ENCODE measurements at places on chromosomes 2 and 18. TPM values are rescaled to one million over a fixed set of nuclear protein-coding genes. Genes with fewer than 3 reads are reported as not detected.

DNA sequence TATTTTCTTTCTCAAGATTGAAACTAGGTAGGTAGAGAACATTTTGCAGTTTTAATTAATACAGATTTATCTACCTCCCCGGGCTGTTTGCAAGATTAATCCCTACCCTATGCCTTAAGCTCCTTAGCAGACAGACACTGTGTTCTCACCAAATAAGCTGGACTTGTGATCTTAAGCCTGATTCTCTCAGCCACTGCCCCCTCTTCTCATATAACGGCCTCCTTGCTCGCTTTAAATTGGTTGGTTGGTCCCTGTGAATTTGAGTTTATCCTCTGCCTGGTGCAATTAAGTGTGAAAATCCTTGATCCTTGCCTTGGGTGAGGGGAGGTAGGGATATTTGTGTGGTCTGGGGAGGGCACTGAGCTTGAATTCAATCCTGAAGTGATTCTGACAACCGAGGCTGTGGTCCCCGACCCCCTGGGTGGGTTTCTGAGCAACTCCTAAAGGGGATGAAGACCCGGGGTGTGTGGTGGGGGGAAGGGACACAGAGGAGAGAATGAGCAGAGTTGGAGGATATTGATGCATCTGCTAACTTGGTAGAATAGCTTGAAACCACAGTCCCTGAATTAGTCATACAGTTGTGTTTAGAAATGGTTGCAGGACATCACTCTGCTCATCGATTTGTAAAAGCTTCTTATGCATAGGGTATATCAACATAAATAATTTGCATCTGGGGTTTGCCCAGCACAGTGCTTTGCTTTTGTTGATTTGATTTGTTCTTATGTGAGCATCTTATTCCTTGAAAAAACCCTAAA, 36.9 kb upstream of the NCKAP5 start:
- H3K27me3 ChIP-seq, result no peaks in the 10 kb centered on the region
- no peak overlapping the region for H3K4me3 ChIP-seq
- no peak overlapping the region for H3K27ac ChIP-seq
- DNase-seq, result no peak
- no peaks in the 10 kb centered on the region for H3K36me3 ChIP-seq
- H3K4me1 ChIP-seq, result peaks cover 7% of the 10 kb centered on the region

DNA sequence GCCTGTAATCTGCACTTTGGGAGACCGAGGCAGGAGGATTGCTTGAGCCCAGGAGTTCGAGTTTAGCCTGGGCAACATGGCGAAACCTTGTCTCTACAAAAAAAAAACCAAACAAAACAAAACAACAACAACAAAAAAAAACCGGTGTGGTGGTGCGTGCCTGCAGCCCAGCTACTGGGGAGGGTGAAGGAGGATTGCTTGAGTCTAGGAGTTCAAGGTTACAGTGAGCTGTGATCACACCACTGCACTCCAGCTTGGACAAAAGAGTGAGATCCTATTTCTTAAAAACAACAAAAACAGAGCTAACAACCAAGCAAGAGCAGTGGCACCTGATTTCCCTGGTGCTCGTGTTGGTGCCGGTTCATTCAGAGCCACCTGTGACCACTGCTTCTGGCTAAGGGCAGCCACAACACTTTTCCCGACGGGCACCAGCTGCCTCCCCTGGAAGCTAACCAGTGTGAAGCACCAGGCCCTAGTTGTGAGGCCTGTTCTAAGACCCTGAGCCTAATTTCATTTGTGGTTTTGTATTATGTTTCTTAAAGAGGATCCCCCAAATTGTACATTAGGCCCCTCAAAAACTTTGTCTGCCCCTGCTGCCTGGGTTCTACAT, 1.3 kb downstream of the AOX1 start:
- H3K4me3 ChIP-seq, result no peak overlapping the region
- H3K27ac ChIP-seq, result no peak overlapping the region
- H3K36me3 ChIP-seq, result no peaks in the 10 kb centered on the region
- no peaks in the 10 kb centered on the region for H3K4me1 ChIP-seq

DNA sequence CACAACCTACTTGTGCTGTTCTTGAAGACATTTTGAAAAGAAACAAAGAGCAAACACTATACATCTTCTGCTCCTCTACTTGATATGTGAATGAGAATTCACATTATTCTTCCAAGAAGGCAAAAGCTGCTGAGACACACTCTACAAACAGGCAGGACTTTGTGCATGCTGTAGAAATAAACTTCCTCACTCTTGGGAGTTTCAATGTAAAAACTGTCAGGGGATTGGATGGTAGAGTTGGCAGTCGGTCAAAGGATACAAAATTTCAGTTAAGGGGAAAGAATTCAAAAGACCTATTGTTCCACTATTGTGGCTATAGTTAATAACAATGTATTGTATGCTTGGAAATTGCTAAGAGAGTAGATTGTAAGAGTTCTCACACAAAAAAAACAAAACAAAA, 196.3 kb downstream of the MC4R start:
- H3K27ac ChIP-seq, result no peak overlapping the region
- H3K27me3 ChIP-seq, result no peaks in the 10 kb centered on the region
- no peak for DNase-seq
- no peak overlapping the region for H3K4me3 ChIP-seq
- H3K4me1 ChIP-seq, result peaks cover 4% of the 10 kb centered on the region
- no peaks in the 10 kb centered on the region for H3K36me3 ChIP-seq

GRCh38 chr2:107817378-107817777, 9.3 kb upstream of the RGPD4 start:
- H3K27me3 ChIP-seq, result no peaks in the 10 kb centered on the region
- no peak overlapping the region for H3K4me3 ChIP-seq
- no peaks in the 10 kb centered on the region for H3K4me1 ChIP-seq
- DNase-seq, result no peak

- H3K4me1 ChIP-seq, result no peaks in the 10 kb centered on the region
- no peaks in the 10 kb centered on the region for H3K36me3 ChIP-seq
- no peak overlapping the region for H3K4me3 ChIP-seq
- no peak for DNase-seq
- no peaks in the 10 kb centered on the region for H3K27me3 ChIP-seq
Observed at GRCh38 chr2:101921319-101921952, 70.3 kb upstream of the IL1R2 start.

DNA sequence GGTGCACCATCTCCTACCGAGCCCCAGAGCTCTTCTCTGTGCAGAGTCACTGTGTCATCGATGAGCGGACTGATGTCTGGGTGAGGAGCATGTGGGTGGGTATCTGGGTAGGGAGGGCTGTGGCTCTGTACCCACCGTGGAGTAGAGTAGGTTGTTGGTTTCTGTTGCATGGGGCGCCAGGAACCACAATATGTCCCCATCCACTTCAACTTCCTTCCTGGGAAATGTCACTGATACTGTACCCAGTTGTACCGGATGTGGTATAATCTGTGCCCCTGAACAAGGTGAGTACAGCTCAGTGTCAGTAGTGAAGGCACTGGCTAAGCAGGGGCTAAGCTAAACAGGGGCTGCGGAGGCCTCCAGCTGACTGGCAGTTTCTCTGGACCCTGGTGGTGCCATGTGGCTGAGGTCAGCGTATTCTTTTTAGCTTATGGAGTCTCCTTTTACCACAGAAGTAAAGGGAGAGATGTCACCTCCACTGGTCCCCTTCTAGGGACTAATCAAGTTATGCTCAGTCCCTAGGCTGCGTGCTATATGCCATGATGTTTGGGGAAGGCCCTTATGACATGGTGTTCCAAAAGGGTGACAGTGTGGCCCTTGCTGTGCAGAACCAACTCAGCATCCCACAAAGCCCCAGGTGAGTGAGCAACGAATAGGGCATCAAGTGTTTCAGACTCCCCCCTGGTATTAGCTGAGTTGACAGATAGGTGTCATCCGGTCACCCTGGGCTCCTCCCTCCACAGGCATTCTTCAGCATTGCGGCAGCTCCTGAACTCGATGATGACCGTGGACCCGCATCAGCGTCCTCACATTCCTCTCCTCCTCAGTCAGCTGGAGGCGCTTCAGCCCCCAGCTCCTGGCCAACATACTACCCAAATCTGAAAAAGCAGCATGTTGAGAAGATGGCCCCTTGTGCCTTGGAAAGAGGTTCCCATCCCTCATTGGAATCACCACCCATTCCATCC, 2.7 kb downstream of the STK16 start:
- no peak for DNase-seq
- no peaks in the 10 kb centered on the region for H3K27me3 ChIP-seq
- H3K4me3 ChIP-seq, result no peak overlapping the region
- no peaks in the 10 kb centered on the region for H3K36me3 ChIP-seq
- no peaks in the 10 kb centered on the region for H3K4me1 ChIP-seq

Gene MAPK4
- 1.8 TPM for polyA plus RNA-seq

Gene ARHGAP28
- polyA plus RNA-seq, result 1.7 TPM
